NCI-H524 treated with DMSO at 0.1 percent for 48 hours (cell line): ENCODE measurements at places on chromosomes 7 and 10.

DNA sequence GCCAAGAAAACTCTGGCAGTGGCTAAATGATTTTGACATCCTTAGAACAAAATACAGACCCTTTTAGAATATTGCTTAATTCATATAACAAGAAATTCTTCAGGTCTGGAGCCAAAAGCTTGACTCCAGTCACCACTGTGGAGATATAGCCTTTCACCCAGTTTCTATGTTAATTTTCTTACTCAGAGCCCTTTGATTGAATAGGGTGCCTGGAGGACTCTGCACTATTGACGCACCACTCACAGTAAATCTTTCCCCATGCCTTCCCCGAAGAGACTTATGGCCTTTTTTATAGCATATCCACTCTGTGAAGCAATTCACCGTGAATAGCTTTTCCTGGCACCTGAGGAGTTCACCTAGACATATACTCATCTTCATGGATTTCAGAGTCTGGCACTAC, 613.8 kb downstream of the ZWINT start:
- no peak for DNase-seq

- no peak for DNase-seq
These were observed 73.3 kb downstream of the ARID5B start for GRCh38 chr10:61974601-61975390.

GRCh38 chr10:14253079-14253478, 77.6 kb downstream of the FRMD4A start:
- no peak for DNase-seq

DNA sequence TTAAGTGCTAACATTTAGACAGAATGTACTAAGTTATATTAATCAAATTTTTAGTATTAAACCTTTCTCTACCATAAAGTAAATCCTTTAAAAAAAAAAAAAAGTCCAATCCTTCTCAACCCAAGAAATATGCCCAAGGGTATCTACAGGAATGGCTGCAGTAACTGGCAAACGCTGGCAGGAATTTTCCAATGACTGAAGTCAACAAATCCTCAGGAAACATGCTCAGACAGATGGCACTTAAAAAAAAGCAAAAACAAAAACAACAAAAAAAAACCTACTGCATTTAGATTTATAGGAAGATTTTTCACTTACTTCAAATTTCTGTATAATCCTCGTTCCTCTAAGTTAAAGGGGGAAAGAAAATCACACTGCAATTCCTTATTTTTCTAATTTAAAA, 666 bp downstream of the SVIL start:
- DNase-seq = no peak

- no peak for DNase-seq
These were observed 742.3 kb downstream of the TYW1 start for GRCh38 chr7:67738958-67739357.

GRCh38 chr10:128103229-128103714, 23.0 kb downstream of the MKI67 start:
- no peak for DNase-seq

DNA sequence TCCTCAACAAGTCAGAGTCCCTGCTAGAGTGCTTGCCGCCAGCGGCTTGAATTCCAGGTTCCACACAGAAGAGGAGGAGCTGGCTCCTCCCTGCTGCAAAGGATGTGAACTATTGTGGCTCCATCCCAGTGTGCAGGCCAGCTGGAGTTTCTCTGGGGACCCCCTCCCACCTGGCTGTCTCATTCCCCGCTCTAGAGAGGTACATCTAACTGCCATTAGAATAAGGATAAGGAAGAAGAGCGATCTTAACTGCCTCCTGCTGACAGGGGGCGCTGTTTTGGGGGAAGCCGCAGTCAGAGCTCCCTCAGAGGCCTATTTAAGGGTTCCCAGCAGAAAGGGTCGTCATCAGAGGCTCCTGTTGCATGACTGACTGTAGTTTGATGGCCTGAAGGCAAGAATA, 40.8 kb upstream of the HECW1 start:
- DNase-seq = no peak

- DNase-seq = no peak
These were observed 152.7 kb downstream of the GLI3 start for GRCh38 chr7:42084263-42084662.
